ENCODE measurements at places on chromosomes 1 and 21.

- no peak for DNase-seq
Observed at GRCh38 chr1:93749894-93750301, 68.3 kb upstream of the BCAR3 start.

- DNase-seq, result no peak
Observed at GRCh38 chr1:58251430-58252073, 295.0 kb downstream of the OMA1 start.

GRCh38 chr1:95321531-95321930 is 87.5 kb downstream of the RWDD3 start:
- no peak for DNase-seq

- DNase-seq, result no peak
Observed at GRCh38 chr1:118155106-118155505, 29.9 kb downstream of the SPAG17 start.

- DNase-seq, result no peak
Observed at GRCh38 chr1:56915960-56916359, 49.9 kb downstream of the C8B start.

DNA sequence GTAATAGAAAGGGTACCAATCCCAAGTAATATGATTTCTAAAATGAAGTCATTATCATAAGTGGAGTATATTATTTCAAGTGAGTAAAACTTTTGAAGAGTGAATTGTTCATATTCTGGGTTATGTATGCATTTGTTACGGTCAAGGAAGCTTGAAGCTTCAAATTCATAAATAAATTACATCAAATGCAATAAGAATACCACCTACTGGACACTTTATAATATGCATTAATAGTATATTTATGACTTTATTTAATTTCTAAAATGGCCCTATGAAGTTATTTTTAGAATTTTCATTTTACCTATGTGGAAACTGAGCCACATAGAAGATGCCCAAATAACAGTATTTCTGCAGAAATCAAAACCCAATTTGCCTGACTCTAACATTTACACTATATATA is 260.6 kb downstream of the SMYD3 start:
- no peak for DNase-seq

GRCh38 chr21:31870472-31871193 is 2.2 kb upstream of the HUNK start:
- DNase-seq, result no peak

- no peak for DNase-seq
Observed at GRCh38 chr1:118254491-118255425, 69.7 kb upstream of the SPAG17 start.

GRCh38 chr1:69569576-69570328 is 2.0 kb downstream of the LRRC7 start:
- DNase-seq, result no peak

GRCh38 chr1:200342511-200343311 is 67.1 kb downstream of the ZNF281 start:
- DNase-seq, result no peak

GRCh38 chr1:155124503-155125463 is 2.9 kb upstream of the EFNA1 start:
- no peak for DNase-seq

GRCh38 chr1:173388352-173388751 is 88.8 kb upstream of the PRDX6 start:
- no peak for DNase-seq

GRCh38 chr1:193545171-193545570 is 358.8 kb upstream of the B3GALT2 start:
- no peak for DNase-seq

- DNase-seq, result no peak
Observed at GRCh38 chr1:87246436-87246835, 82.2 kb upstream of the LMO4 start.
